ENCODE measurements at places on chromosomes 11 and 22.

DNA sequence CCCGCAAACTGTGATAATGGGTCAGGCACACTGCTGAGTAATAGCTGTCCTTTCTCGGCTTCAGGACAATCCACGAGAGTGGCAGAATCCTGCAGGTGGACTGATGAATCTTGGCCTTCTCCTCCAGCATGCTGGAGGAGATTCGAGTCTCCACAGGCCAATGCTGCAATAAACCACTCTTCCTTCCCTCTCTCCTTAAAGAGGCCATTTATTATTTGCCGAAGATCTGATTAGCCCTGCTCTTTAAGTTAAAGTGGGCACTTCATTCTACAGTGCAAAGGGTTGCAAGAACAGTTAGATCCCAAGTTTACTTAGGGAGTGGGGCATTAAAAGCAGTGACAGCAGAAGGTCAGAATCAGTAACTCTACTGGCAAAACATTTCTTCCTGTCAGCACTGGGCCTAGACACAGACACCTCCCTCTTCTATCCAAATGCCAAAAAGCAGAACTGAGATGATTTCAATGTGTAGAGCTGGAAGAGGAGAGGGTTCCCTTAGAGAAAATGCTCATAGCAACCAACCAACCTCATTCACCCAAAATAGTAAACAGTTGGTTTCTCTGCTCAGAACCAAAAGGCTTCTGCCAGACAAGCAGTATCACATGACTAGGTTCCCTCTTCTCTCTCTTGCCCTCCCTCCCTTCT, 121.7 kb downstream of the SGSM3 start:
- no peak for DNase-seq

- DNase-seq = peak; percentile 71
Measured at GRCh38 chr22:21816787-21817496, 50.5 kb downstream of the MAPK1 start.

- no peak for DNase-seq
Measured at GRCh38 chr11:119910051-119910450, 181.1 kb upstream of the NECTIN1 start.

- no peak for DNase-seq
Measured at GRCh38 chr22:36541831-36542411, 13.0 kb upstream of the EIF3D start.

- no peak for DNase-seq
Measured at GRCh38 chr11:129729216-129729615, 86.4 kb upstream of the TMEM45B start.

DNA sequence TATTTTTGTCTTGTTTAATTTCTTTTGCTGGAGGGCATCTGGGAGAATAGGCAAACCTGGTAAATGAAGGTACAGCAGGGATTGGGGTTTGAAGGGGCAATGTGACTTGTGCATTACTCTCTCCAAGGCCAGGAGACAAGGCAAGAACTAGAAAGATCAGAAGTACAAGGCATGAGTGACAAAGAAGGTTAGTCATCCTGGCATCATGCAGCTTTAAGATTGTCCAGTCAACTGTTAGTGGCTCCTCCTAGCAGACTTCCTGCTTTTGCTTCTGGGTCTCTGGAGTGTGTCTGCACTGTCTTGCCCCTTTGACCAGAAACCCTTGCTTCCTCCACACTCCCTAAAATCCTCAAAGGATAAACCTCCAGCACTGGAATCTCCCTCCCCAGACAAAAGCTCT, 27.2 kb upstream of the GLYATL1 start:
- no peak for DNase-seq

DNA sequence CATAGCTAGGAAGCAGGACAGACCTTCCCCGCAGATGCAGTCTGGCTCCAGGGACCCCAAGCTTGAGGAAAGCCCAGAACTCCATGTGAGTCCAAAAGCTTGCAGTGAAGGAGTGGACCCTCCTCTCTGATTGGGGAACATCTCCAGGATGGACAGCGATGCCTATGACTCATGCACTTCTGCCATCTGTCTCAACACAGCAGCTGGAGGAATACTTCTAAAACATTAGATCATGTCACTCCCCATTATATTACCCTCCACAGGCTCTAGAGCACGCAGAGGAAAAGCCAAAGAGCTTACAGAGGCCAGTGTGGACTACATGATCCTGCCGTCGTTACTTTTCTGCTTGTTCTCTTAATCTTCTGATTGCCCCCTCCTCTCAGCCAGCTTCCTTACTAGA, 605.7 kb downstream of the INSC start:
- no peak for DNase-seq

DNA sequence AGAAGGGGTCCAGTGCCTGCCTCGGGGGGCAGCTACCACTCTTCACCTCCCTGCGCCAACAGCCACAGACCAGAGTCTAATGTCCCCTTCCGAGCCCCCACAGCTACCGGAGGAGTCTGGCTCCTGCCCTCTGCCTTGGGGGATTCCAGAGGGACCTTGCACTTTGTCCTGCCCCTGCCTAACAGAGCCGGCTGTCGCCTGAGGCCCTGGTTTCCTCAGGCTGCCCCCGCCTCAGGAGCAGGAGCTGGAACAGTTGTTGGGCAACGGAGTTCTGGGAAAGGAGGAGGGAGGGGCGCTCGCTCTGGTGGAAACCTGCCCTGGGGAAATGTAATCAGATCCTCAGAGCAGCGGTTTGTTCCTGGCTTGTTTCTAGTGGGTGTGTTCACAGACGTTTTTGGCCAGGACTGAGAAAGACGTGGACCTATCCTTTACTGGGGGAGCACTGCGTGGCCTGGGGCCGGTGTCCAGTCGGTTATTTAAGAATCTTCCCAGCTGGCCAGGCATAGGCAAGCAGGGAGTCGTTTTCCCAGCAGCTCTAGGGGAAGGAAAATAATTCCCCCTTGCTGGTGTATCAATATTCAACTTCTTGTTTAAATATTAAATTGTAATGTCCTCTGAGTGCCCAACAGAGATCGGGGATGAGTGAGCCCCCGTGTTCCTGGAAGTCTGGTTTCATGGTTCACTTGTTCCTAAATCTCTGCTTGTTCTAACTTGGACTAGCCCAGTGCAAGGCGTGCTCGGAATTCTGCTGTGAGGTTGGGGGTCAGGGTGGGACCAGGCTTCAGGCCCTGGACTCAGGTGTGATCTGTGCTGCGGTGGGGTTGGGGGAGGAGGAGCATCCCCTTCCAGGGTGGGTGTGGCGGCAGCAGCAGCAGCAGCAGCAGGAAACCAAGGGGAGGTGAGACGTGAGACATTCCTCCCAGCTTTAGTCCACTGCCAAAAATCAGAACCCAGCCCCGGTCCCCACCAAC, 32.1 kb downstream of the A4GALT start:
- no peak for DNase-seq

GRCh38 chr11:60711276-60711675, 11.9 kb downstream of the MS4A8 start:
- DNase-seq = no peak

- no peak for DNase-seq
Measured at GRCh38 chr11:79312617-79313529, 128.0 kb downstream of the TENM4 start.

- no peak for DNase-seq
Measured at GRCh38 chr11:36155770-36156160, 133.5 kb downstream of the COMMD9 start.

DNA sequence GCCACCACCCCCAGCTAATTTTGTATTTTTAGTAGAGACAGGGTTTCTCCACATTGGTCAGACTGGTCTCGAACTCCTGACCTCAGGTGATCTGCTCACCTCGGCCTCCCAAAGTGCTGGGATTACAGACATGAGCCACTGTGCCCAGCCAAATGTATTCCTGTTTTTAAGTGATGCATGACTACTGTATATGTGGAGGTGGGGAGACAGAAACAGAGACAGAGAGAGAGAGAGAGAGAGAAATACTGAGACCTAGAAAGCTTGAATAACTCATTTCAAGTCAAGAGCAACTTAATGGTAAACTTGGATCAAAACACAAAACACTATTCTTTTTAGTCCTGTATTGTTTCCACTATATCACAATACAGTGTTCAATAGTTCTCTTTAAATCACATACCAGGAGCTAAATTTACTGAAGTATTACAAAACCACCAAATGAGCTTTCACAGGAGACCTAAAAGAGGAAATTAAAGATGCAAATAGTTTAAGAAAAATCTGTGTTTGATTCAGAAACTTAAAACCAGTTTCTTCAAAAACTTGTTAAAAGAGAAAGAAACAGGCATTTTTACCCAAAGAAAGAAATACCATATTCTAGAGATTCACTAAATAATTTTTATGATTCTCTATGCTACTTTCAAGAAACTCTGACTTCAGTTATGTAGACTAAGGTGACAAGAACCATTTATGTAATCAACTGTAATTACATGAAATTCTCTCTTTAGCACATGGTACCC, 188.7 kb downstream of the ETS1 start:
- no peak for DNase-seq

DNA sequence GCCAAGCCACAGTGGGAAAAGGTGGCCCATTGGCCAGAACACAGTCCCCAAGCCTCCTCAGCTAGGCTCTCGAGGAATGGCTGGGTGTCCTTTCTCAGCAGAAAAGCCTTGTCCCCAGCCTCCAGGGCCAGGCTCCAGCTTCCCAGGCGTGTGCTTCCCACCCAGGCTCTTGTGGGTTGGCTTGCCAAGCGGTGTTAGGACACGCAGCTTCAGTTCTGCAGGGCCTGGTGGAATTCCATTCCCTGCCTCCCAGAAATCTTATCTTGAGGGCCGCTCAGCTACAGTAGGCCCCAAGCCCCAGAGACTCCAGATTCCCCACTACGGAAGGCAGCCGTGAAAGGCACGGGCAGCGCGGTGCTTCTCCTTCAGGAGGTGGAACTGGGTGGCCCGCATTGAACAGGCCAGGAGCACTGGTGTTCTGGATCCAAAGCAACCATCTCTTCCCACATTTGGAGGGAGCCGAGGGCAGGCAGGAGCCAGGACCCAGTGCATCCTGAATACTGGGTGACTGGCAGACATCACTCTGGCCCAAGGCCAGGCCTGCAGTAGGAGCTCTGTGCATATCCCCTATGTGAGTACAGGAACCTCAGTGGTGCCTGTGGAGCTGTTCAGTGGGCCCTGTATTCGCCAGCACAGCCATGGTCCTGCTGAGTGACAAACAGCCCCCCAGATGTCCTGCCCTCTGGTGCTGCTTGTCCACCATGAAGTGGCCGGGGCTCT, 16.7 kb upstream of the KCNQ1OT1 start:
- DNase-seq = no peak

DNA sequence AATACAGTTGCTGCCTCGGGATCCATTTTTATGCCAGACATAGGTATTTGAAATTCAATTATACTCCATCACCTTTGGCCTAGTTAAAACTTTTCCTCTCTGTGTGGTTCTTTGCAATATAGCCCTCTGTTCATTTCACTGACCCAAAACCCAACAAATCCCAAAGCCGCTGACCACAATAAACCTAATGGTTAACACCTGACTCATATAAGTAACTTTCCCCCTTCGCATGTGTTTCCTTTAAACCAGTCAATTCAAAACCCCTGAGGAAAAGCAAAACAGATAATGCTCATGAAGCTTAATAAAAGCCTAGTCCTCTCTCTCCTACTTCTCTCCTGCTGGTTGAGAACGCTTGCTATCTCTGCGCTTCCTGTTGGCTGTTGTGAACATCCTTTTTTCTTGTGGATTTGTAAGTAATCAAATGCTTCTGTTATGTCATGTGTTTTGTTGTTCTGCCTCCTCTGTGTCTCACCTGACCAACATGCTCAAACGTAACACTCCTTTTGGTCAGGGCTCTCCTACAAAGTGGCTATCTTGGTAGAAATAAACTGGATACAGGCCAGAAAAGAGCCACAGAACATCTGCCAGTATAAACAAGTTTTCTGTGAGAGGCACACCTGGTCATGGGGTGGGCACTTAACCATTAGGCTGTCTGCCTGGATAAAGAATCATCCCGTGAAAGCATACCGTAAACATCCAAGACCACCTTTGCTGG, 652.6 kb downstream of the METTL15 start:
- no peak for DNase-seq

DNA sequence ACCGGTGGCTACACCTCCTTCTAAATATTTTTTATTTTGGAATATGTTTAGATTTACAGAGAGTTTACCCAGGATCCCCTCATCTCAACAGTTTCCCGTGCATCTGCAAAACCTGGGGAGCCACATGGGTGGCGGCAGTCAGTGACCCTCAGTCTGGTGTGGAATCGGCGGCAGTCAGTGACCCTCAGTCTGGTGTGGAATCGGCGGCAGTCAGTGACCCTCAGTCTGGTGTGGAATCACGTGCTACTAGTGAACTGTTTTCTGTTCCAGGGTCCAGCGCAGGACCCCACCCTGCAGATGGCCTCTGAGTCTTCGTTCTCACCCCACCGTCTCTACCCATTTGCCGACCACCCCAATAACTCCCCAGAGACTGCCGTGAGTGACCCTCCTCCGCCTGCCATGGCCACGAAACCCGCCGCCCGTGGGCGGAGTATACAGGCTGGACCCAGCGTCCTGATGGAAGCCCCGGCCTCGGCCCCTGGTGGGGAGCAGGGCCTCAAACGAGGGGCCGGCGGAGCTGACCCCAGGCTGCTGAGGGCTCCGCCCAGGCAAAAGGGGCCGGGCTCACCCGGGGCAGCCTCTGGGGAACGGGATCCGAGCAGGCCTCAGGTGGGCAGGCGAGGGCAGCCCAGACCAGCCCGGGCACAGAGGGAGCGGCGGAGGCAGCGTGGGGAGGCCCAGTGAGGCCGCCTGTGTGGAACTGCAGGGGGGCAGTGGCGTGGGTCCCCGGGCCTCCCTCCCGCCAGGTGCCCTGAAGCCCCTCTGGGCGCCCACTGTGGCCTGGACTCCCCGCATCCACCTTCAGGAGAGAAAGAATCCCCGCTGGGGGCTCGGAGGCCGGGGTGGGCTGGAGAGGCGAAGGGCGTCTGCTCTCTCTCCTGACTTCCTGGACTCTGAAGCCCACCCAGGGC, 2.5 kb downstream of the IL17REL start:
- no peak for DNase-seq

DNA sequence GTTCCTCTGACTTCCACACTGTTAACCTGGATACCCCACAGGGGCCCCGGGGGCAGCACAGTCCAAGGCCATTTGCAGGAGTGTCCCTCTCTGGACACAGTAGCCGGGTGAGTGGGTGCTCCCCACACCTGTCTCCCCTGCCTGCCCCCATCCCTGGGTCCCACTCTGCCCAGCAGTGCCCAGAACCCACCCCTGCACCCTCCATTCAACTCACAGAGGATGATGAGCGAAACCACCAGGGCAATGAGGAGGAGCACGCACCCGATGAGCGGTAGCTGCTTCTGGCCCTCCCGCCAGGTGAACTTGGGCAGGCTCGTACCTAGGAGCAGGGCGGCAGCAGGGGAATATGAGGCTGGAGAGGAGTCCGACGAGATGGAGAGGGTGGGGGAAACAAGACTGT, 12.2 kb downstream of the TMPRSS13 start:
- DNase-seq = no peak

- DNase-seq = no peak
Measured at GRCh38 chr22:30732426-30732825, 37.8 kb downstream of the OSBP2 start.

- no peak for DNase-seq
Measured at GRCh38 chr22:43225609-43226008, 38.7 kb upstream of the TTLL12 start.

GRCh38 chr11:91653079-91653754, 571.4 kb upstream of the FAT3 start:
- no peak for DNase-seq

- peak; percentile 51 for DNase-seq
Measured at GRCh38 chr11:75346912-75347647, 4.4 kb downstream of the ARRB1 start.

- no peak for DNase-seq
Measured at GRCh38 chr11:99548264-99548663, 527.5 kb downstream of the CNTN5 start.

- DNase-seq = no peak
Measured at GRCh38 chr11:102933627-102934026, 21.9 kb downstream of the MMP13 start.
